ENCODE measurements at places on chromosomes 13 and 19. TPM values are rescaled to one million over a fixed set of nuclear protein-coding genes. Genes with fewer than 3 reads are reported as not detected.

- ATAC-seq, result peak; percentile 59
Measured at GRCh38 chr13:46006688-46007452, 45.7 kb downstream of the ZC3H13 start.

Gene ZNF563
- 11.1 TPM for total RNA-seq

DNA sequence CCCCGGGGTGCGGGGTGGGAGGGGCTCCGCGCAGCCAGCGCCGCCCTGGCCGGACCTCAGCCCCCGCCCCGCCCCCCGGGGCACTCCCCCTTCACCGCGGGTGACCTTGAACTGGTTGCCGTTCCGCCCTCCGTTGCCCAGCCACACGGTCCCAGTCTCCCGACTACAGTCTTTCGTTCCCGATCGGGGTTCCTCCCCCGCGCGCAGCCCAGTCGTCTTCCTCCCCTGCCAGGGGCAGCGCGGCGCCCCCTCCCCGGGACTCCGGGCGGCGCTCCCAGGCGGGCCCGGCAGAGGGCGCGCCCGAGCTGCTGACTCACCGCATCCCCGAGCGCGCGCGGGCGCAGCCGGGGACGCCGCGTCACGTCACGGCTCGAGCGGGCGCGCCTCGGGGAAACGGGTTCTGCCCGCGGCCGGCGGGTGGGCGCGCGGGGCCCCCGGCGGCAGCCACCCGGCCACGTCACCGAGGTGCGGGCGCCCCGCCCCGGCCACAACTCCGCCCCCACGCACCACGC is 459 bp downstream of the MIDN start:
- peak; percentile 20 for ATAC-seq

DNA sequence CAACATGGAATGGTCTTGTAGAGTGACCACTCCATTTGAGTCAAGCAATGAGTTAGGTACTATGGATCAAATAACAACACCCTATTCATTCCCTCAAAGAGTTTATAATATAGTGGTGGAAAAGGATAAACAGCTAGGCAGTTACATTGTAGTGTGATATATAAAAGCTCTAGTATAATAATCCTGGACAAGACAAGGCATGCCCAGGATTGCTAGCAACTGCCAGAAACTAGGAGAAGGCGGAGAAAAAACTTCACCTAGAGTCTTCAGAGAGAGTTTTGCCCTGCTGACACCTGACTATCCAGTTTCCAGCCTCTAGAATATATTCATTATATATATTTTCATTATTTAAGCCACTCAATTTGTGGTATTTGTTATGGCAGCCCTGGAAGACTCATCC is 530.6 kb downstream of the KLF12 start:
- ATAC-seq, result no peak

DNA sequence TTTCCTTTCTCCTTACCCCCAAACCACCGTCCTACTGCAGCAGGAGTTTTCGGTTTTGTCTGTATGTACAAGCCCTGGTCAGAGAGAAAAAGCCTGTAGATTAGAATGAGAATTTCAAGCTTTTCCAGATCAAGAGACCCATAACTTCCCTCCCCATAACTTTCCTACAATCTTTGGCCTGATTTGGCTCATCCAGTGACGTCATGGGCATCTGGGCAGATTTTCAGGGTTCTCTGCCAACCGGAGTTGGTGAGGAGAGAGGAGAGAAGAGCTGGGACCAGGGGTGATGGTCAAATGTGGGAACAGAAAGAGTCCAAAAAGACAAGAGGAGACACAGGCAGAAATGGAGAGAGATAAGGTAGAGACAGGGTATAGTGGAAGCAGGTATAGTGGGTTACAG is 10.5 kb downstream of the IZUMO2 start:
- ATAC-seq, result no peak

Gene SIGLECL1
- total RNA-seq, result not detected

GRCh38 chr19:29098863-29099481 is 114.0 kb downstream of the UQCRFS1 start:
- no peak for ATAC-seq

GRCh38 chr19:19417628-19418245 is 12.3 kb downstream of the GATAD2A start:
- no peak for ATAC-seq

Gene PNMA8A
- not detected for total RNA-seq

- ATAC-seq, result no peak
Measured at GRCh38 chr19:55474269-55475265, 1.9 kb upstream of the ZNF628 start.

Gene FUT2
- total RNA-seq, result not detected

GRCh38 chr13:98691360-98691759 is 61.1 kb downstream of the SLC15A1 start:
- ATAC-seq, result no peak

Measured in activated T-helper 17 cell treated with anti-CD3 and anti-CD28 coated beads, Interleukin-2, amount 50 U/mL, for 72 hours (primary cell).